ENCODE measurements at places on chromosomes 7 and 10.

- no peak for DNase-seq
Observed at GRCh38 chr7:44150466-44150832, 9.3 kb upstream of the MYL7 start.

DNA sequence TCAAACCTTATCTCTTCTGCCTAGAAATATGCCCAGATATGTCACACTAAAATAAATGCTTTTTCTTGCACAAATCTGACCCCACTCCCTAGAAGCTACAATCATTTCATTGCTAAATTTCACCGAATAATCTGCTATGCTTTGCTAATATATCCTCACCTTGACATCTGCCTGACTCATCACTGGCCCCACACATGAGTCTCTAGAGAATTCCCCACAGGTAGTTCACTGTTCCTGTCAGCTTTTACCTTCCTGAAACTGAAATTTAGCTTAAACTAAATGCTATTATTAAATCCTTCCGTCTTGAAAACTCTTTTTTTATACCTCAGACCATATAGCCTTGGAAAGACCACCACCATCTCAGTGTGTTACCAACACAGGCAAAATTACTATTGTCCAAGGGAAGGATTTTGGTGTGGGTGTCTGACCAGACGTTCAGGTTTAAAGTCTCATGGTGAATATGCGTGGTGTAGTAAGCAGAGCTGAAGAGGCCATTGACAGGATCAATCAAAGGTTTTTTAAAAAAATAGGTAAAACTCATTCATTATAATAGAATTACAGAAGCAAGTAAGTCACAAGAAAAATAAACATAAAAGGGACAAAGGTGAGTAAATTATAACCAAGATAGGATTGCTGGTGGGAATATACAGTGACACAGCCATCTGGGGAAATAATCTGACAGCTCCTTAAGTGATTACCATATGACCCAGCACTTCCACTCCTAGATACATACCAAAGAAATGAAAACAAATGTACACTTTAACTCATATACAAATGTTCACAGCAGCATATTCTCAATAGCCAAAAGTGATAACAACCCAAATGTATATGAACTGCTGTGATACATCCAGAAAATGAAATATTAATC lies 173.5 kb downstream of the KMT2E start:
- DNase-seq: no peak

DNA sequence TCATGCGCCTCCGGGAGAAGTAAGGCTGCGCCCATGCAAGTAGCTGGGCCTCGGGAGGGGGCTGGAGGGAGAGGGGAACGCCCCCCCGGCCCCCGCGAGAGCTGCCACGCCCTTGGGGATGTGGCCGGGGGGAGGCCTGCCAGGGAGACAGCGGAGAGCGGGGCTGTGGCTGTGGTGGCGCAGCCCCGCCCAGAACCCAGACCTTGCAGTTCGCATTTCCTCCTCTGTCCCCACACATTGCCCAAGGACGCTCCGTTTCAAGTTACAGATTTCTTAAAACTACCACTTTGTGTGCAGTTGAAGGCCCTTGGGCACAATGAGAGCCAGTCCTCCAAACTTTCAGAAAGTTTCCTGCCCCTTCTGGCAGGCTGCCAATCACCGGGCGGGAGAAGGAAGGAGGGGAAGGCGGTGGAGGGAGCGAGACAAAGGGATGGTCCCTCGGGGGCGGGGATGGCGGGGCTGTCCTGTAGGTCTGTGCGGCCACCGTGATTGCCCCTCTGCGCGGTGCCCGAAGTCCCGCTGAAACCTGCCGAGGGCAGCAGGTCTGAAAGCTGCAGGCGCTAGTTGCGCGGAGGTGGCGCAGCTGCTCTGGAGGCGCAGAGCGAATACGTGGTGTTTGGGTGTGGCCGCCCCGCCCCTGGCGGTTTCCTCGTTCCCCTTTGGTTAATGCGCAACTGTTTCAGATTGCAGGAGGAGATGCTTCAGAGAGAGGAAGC lies 2.1 kb downstream of the VIM start:
- peak; percentile 88 for DNase-seq

DNA sequence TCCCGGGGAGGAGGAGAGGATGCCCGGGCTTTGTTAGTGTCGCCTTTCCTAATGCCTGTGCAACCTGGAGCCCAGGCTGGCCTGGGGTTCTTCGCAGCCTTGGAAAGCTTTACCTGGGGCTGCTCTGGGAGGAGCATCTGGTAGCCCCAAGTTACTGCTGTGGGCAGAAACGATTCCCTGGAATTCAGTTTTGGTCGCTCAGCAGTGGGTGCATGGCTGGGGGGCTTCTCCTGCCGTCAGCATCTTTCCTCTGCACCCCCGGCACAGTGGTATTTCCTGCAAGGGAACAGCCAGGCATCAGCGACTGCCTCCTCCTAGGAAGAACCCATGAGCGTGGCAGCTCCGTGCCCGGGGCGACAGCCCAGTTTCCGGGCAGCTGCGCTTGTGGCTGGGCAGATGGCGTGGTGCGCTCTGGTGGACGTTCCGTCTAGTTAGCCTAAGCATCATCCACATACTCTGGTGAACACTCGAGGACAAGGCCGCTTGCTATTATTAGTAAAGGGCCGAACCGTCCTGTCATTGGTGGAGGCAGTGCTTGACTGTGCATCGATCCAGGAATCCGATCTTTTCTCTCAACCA lies 107.0 kb upstream of the BTBD16 start:
- DNase-seq: no peak

GRCh38 chr7:143458681-143459080 lies 15.4 kb downstream of the TAS2R60 start:
- no peak for DNase-seq

GRCh38 chr7:156585025-156585648 lies 55.4 kb upstream of the RNF32 start:
- no peak for DNase-seq

DNA sequence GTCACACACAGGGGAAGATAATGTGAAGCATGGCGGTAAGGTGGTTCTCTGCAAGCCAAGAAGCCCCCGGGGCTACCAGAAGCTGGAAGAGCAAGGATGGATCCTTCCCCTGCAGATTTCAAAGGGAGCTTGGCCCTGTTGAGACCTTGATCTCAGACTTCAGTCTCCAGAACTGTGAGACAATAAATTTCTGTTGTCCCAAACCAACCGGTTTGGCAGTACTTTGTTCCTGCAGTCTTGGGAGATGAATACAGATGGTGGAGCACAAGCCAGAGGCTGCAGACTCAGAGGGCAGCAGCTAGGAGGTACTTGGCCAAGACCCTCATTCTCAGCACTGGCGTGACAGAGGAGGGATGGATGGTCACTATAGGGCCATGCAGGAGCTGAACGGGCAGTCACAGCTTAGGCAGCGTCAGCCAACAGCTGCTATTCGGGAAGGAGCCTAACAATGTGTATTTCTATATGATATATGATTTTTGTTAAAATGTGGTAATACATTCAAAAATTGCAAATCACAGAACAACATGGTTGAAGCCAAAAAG lies 387.3 kb downstream of the TNS3 start:
- no peak for DNase-seq

GRCh38 chr10:76899490-76899889 lies 738.1 kb downstream of the KCNMA1 start:
- no peak for DNase-seq

DNA sequence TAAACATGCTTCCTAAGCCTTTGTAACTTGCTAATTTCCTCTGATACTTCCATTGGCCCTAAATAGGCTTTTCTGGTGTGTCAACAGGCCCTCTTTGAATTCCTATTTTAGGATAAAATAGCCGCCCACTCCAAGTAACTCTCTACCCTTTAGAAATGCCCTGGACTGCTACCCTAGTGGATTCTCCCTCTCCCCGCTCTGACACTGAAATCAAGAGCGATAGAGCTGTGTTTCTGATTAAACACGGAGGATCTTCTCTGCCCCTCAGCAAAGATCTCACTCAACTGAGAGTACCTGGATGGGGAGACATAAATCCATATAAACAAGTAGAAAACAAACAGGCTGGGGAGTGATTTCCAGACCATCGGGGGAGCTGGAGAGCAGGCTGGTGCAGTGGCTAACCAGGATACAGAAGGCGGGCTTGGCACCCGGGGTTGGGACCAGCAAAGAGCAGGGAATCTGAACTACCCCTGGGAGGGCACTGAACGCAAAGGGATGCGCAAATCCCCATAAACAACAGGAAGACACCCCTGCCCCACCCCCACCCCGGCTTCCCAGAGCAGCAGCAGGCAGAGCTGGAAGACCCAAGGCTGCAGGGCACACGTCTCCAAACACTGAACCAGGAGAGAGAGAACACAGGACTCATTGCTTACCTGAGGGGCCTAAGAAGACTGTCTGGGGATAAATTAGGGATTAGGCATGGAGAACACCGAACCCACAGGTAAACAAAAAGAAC lies 2.5 kb downstream of the ASB13 start:
- DNase-seq: no peak

DNA sequence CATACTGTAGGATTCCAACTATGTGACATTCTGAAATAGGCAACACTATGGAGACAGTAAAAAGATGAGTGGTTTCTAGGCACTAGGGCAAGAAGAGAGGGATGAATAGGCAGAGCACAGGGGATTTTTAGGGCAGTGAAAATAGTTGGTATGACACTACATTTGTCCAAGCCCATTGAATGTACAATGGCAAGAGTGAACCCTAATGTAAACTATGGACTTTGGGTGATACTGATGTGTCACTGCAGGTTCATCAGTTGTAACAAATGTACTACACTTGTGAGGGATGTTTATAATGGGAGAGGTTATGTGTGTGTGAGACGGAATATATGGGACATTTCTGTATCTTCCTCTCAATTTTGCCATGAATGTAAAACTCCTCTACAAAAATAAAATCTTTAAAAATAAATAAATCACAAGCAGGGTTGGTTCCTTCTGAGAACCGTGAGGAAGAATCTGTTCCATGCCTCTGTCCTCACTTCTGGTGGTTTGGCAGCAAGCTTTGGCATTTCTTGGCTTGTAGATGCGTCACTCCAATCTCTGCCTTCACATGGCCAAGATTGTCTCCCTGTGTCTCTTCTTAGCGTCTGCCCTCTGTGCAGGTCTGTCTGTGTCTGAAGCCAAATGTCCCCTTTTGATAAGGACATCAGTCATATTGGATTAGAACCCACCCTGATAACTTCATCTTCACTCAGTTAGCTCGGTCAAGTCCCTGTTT lies 83.1 kb upstream of the AGBL3 start:
- DNase-seq: no peak

- no peak for DNase-seq
Observed at GRCh38 chr10:95832216-95833041, 75.3 kb upstream of the CC2D2B start.

DNA sequence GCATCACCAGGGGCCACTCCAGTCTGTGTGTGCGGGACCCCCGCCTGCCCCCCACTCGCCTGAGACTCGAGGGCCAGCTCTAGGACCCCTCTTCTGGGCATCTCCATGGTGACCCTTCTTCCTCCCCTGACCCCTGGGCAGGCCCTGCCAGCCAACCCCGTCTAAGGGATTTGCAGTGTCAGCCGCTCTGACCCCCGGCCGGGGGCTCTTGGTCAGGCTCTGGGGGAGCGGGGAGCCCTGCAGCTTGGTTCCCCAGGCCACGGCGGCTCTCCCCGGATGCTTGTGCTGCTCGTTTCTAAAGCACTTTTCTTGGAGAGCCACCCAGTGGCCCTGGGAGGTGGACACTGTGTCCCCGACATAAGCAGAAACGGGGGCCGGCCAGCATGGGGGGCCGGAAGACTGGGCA lies 5.3 kb downstream of the TTYH3 start:
- DNase-seq: no peak

- DNase-seq: no peak
Observed at GRCh38 chr7:158958618-158959017, 102.3 kb downstream of the DYNC2I1 start.

DNA sequence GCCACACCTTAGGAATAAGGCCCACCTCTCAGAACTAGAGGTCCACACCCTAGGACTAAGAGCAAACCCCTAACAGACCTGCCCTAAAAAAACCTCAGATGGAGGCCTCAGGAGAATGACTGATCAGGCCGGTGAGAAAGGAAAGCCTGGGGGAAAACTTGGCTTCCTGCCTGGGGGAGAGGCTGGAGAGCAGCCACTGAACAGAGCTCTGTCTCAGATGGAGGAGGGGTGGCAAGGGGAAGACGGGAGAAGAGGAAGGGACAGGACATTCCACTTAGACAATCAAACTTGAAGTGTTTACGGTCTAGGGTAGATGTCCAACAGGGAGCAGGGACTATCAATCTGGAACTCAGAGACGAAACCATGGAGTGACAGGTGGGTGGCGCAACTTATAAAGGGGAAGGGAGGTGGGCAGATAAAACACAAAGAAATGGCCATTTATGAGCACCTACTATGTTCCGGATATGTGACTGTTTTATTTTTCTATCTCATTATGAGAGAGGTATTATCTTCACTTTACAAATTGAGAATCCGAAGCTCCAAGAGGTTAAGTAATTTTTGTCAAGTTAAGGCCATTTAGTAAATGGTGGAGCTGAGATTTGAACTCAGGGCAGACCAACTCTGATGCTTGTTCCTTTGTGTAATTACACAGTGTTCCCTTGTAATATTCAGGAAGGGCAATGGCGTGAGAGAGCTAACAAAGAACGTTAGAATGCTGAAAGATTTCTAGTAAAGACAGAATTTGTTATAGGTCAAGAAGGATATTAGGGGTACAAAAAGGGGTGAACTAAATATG lies 82.6 kb downstream of the DNMBP start:
- DNase-seq: no peak

DNA sequence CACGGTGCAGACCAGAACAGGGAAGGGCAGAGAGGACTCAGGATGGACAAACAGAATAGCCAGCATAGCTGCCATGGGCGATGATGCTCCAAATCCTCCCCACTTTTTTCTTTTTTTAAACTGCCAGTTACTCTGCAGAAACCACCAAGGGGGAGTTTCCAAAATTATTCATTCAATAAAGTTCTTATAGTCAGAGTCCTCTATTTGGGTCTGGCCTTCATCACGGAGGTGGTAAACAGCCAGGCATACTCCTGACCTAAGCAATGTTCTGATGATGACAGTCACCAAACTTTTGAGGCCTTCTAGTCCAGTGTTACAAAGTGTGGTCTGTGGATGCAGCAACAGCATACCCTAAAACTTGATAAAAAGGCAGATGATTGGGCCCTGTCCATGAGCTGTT lies 12.3 kb downstream of the RAPGEF5 start:
- DNase-seq: no peak

GRCh38 chr10:101941871-101942270 lies 98.3 kb upstream of the KCNIP2 start:
- no peak for DNase-seq

- peak; percentile 10 for DNase-seq
Observed at GRCh38 chr7:30800785-30801252, 29.6 kb downstream of the MINDY4 start.

GRCh38 chr10:57785546-57785945 lies 482.1 kb downstream of the IPMK start:
- no peak for DNase-seq

Measured in stimulated activated CD4-positive, alpha-beta T cell treated with anti-CD3 and anti-CD28 coated beads, Interleukin-1b, Interleukin-23, amount 100 ng/mL, for 48 hours (primary cell).